ENCODE measurements at places on chromosomes 6 and 20.

- no peak for DNase-seq
Observed at GRCh38 chr20:44448753-44449546, 26.7 kb upstream of the TTPAL start.

DNA sequence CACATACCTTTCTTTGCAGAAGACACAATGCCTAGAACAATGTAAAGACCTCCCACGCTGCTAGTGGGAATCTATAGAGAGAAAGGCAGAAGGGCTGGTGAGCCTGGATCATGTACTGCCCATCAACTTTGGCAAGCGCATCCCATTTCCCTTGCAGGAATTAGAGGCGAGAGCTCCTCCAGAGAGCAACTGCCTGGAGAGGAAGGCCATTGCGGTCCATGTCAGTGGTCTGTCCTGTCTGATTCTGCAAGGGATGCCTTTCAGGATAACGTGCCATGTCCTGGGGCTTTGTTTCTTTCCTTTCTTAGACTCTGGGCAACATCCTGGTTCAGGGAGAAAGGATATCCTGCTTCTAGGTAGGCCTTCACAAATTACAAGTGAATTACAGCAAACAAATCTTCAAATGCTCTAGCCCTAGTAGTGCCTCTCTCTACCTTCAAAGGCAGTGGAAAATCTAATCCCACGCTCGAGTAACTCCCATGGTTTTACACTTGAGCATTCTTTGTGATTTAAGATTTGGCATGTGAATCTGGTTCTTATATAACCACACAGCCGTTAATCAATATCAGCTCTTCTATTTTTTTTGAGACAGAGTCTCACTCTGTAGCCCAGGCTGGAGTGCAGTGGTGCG lies 38.5 kb downstream of the GCNT2 start:
- no peak for DNase-seq

DNA sequence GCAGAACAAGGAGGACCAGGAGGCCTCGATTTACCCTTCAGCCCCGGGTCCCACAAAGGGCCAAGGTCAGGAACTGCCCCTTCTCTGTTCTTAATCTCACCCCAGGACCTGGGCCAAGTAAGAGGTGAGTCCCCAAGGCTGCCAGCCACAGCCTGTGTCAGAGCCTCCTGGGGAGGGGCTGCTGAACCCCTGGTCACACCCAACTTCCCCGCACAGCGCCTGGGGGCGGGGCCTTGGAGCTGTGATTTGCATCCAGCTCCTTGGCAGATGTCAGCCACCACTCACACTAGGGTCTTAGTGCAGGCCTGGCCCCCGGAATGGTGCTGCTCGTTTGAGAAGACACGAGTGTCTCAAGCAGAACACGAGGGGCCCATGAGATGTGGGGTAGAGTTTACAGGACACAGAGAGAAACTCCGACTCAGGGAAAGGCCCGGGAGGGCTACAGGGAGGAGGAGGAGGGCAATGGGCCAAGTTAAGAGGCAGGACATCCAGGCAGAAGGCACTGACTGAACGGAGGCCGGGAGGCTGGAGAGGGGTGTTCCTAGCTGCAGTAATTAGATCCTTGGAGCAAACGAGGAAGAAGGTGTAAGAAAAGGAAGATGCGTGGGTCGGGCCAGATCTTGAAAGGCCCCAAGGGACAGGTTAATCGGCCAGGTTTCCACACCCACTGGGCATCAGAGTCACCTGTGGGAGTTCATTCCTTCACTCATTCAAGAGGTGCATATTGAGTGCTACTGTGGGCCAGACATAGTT lies 26.9 kb downstream of the ZBP1 start:
- DNase-seq, result peak; percentile 66

DNA sequence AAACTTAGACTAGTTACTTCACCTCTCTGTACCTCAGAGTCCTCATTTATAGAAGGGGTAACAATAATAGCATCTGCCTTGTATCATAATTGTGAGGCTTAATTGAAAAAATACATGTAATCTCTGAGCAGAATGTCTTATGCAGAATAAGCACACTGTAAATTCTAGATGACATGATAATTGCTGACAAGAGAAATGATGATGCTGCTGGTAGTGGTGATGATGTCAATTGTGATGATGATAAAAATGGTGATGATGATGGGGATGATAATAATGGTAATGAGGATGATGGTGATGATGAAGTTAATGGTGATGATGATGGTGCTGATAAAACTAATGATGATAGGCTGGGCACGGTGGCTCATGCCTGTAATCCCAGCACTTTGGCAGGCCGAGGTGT lies 346.1 kb upstream of the CDH4 start:
- no peak for DNase-seq

DNA sequence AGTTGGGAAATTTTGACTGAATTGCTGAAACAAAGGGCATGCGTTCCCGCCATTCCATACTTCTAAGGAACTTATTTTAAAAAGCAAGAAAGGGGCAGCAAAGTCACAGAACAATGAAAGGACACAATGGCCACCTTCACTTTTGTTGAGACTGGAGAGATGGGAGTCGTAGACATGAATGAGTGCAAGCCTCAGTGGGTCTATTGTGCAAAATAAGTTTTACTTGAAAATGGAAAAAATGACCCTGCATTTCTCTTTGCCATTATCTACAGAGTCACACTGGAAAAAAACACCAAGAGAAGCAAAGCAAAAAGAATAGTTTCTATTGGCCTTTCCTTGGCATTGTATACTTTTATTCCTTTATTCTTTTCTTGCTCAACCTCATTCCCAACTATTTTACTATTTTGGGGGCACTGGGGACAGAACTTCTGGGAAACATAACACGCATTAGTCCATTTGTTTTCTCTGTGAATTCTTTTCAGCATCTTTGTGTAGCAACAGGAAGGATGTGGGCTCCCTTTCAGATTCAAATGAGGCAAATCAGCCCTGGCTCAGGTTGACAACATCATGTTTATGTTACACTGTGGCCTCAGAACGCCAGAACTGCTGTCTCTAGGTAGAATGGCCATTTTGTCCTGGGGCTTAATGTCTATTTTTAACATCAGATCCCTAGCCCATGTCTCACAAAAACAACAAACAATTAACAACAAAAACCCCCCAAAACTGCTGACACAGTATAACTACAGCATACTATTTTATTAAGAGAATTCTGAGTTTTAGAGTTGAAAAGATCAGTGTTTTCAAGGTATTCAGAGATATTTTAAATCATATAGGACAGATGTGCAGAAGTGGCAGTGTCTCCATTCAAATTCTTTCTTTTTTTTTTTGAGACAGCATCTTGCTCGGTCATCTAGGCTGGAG lies 122.2 kb downstream of the FYN start:
- DNase-seq, result no peak

DNA sequence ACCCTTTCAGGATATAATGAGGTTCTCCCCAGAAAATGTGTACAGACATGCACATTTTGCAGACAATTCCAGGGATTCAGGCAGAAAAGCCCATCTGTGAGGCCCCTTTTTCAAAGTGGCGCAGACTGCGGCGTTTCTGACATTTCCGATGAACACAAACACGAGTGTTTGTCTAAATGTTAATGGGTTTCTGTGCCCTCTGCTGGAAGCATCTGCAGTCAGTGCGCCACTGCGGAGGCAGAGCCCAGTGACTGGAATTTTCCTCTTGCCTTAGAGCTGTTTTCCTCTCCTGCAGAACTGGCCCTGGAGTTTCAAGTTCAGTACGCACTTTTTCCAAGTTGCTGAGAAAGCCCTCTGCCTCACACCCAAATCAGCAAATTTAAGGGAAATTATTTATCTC lies 15.3 kb downstream of the ANKRD60 start:
- DNase-seq, result no peak

DNA sequence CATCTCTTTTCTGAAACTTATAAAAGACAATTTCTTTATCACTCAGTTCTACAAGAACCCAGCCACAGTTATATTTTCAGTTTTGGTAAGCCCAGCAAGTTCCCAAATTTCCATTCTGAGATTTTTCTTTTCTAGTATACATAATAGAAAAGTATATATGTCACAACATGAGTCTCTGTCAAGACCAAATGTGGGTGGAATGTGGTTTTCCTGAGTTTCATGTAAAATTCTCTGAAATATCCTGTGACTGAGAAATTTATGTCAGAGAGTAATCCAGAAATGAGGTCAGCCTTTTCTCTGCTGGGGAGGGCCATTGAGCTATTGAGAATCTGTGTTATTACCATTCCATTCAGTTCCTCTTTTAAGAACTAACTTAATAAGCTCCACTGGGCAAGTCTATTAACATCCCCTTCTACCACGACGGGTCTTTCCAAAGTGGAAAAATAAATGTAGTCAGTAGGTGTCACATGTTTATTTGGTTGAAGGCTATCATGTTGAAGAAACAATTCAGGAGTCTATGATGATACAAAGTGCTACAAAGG lies 100.7 kb upstream of the HMGN3 start:
- DNase-seq, result no peak

- peak; percentile 45 for DNase-seq
Observed at GRCh38 chr20:62156592-62157386, 13.2 kb downstream of the SS18L1 start.

DNA sequence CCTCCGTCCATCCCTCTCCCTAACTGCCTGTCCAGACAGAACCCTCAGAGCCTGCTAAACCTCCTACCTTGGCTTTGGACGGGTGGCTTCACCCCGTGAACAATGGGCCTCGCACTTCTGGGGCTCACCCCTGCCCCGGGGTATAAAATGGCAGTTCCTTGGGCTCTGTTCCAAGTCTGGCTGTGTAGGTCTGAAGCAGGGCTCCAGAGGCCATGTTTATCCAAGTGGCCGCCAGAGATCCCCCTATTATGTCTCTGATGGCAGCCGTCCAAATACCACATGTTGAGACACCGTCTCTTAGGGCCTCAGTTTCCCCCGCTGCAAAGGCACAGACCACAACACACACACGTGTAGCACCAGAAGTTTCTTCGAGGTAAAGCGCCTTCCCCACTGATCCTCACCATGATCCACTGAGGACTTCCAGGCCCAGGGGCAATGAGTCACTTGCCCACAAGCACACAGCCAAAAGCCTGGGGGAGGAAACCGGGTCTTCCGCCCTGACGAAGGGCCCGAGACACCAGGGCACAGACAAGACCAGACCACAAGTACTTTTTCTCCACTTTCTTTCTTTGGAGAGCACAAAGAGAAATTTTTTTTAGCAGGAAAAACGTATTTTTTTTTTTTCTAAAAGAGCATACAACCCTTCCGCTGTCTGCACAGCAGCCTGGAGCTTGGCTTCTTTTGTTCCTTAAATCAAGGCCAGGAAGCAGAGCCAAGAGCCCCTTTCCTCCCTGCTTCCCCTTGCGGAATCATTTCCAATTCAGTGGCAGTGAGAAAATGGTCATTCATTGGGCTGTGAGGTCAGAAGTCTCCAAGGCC lies 11.8 kb downstream of the CPNE5 start:
- no peak for DNase-seq

DNA sequence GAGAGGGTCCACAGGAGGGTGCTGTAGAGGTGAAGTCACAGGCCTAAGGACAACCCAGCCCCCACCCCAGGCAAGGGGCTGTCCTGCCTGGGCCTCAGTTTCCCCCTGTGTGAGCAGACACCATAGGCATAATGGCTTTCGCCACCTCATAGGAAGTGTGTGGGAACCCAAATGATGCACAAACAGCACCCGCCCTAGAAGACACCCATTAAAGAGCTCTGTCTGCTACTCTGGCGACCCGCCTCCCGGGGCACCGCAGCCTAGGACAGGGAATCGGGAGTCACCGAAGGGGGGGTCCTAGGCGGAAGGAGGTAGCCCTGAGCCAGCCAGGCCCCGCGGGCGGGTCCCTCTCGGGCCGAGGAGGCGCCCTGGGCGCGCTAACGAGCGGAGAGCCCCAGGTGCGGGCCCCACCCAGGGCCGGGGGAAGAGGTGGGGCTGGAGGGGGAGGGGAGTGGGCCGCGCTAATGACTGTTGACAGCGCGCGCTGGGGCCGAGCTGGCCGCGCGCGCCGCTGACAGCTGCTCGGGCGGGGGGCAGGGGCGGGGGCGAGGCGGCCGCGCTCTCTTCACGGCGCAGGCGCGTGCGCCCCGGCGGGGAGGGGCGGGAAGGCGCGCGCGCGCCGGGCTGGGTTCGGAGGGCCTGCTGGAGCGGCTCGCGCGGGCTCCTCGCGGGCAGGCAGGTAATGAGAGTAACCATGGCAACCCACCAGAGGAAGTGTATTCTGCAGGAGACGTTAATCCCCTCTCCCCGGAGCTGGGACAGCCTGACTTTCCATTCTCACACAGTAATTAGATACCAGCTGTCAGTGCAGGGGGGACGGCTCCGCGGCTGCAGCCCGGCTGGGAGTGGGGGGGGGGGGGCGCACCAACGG lies 48.9 kb downstream of the NOL4L start:
- DNase-seq, result peak; percentile 87

DNA sequence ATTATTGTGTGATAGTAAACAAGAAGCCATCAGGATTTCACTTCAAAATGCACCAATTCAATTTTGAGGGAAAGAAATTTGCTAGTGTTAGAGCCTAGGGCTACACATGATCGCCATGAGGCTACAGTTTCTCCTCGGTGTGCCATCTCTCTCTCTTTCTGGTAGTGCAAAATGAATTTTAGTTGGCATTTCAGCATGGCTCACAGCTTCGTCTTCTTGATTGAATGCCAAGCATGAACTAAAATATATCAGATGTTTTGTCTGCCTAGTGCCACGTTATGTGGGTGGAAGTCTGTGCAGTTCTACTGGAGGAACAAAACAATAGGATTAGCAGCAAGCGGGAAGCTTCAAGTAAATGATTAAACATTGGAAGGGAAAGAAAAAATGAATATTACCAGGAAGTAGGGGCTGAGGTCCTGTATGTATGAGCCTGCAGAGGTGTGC lies 6.8 kb upstream of the MRAP2 start:
- DNase-seq, result peak; percentile 62

DNA sequence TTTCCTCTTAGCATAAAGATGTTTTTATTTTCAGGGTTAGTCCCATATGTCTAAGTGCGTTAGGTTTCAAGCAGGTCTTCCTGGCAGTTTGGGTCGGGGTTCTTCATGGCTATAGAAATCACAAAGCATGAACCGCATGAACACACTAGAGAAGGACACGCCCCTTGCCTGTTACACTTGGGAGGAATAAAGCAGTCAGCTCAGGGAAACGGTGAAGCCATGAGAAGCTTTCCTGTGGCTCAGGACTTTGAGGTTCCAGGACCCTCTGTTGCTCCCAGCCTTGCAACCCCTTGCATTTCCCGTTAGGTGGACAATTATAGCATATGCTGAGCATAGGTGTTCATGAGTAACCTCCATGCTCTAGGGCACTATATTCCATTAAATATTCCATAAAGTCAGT lies 96.7 kb downstream of the SYCP2 start:
- peak; percentile 47 for DNase-seq

DNA sequence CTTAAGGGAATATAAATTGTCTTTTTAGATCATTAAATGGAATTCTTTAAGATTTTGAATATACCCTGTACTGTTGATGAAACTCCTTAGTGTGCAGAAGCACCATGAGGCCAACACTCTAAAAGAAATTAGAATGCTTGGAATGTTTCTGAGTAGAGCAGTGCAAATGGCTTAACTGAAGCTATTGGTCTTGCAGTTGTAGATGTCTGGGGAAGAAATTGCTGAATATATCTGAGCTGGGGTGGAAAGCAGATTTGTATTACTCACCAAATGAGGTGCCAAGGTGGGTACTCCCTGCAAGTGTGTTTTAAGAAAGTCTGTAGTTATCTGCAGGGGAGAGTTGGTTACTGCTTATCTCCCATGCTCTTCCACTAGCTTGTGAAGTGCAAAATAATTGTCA lies 119.0 kb downstream of the ADGRG6 start:
- no peak for DNase-seq

GRCh38 chr6:165383323-165383722 lies 73.9 kb upstream of the C6orf118 start:
- DNase-seq, result no peak

- no peak for DNase-seq
Observed at GRCh38 chr6:31617010-31617409, 2.0 kb downstream of the AIF1 start.

- no peak for DNase-seq
Observed at GRCh38 chr6:119612911-119613381, 263.4 kb upstream of the MAN1A1 start.

All from small intestine (tissue), 16 donors.